SW480 (cell line): ENCODE measurements at places on chromosomes 3 and 15.

GRCh38 chr3:125585595-125586223, 9.6 kb downstream of the OSBPL11 start:
- DNase-seq, result peak; percentile 65

GRCh38 chr15:38474155-38474757, 20.3 kb downstream of the FAM98B start:
- peak; percentile 54 for DNase-seq

- no peak for DNase-seq
Measured at GRCh38 chr3:61796911-61797310, 235.5 kb downstream of the PTPRG start.

DNA sequence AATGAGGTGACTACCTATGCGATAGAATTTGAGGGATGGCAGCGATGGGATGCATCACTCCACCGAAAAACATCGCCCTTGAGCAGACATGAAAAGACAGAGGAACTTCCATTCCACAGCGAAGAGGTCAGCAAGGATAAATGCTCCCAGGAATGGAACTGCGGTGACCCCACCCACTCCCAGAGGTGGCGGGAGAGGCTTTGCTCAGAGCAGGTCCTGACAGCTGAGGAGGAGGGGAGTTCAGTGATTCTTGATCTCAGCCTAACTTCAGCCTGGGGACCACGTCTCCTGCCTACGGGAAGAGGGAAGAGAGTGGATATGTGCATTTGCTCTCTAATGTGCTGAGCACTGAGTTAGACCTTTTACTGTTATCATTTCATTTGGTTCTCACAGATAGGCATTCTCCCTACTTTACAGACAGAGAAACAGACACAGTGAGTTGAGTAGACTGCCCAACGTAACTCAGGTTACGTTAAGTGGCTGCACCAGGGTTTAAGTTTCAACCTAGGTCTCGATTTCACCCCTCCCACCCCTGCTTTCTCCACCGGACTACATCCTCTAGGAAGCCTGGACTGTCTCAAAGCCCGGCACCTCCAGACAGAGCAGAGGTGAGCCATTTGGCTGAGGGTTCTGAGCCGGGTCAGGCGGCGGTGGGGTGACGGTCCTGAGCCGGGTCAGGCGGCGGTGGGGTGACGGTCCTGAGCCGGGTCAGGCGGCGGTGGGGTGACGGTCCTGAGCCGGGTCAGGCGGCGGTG, 170.0 kb downstream of the RAB11A start:
- peak; percentile 46 for DNase-seq

GRCh38 chr3:181716966-181717365, 5.2 kb downstream of the SOX2 start:
- DNase-seq, result no peak

GRCh38 chr3:142944342-142944741, 19.1 kb downstream of the PAQR9 start:
- no peak for DNase-seq

DNA sequence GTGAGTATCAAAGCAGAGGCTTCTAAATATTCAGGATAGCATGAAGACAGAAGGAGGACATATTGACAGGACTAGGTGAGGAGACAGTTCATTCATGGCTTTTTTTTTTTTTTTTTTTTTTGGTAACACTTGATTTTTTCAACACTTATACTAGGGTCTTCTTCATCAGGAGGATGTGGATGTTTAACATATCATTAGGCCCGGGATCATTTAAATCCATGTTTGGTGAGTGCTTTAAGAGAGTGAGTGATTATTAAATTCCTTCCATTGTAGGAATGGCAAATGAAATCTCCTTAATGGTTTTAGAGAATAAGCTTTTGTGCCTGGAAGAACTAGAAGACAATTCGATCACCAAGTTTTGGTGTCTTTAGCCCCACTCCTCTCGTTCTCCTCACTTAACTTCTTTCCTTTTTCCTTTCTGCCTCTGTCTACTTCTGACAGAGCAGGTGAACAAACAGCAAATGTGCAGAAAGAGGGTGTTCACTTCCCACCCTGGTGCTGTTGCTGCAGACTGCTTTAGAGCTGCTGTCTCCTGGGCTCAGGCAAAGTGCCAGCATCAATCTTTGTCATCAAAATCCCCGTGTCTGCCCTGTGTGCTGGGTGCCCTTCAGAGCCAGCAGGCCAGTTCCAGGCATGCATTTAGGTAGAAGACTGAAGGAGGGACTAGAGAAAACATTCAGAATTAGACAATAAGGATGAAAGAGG, 35.6 kb upstream of the RAB11A start:
- DNase-seq, result no peak

DNA sequence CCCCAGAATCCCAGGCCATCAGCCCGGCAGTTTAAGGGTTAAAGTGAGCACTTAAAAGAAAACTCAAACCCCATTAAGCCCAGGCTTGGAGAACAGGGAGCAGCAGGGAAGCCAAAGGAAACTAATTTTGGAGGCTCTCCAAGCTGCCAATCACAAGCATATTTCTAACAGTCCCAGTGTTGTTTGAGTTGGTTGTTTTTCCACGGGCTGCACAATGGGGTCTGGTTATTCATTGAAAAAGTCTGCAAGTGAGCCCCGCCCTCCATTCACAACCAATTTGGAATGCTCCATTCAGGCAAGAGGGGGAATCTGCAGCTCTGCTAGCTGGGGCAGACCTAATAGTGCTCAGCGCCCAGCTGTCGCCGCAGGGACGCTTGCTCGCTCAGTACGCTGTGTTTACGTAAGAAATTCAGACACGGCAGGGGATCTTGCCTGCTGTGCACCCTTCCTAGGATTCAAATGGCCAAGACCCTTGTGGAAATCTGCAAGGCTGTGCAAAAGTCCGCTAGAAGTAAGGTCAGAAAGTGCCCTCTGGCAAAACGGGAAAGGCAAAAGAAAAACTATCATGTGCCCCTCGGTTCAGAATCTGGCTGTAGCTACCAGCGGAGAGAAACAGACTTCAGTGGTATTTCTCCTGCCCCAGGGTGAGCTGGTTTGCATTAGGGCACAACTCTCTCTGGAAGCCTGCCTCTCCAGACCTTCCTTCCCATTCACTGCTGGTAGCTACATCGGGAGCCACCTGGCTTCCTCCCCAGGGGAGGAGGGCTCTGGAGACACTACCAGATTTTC, 11.0 kb downstream of the ETV5 start:
- DNase-seq, result peak; percentile 95

GRCh38 chr15:101066501-101067408, 147.6 kb downstream of the LRRK1 start:
- no peak for DNase-seq

GRCh38 chr15:69725957-69726356, 273.3 kb downstream of the RPLP1 start:
- DNase-seq, result no peak

DNA sequence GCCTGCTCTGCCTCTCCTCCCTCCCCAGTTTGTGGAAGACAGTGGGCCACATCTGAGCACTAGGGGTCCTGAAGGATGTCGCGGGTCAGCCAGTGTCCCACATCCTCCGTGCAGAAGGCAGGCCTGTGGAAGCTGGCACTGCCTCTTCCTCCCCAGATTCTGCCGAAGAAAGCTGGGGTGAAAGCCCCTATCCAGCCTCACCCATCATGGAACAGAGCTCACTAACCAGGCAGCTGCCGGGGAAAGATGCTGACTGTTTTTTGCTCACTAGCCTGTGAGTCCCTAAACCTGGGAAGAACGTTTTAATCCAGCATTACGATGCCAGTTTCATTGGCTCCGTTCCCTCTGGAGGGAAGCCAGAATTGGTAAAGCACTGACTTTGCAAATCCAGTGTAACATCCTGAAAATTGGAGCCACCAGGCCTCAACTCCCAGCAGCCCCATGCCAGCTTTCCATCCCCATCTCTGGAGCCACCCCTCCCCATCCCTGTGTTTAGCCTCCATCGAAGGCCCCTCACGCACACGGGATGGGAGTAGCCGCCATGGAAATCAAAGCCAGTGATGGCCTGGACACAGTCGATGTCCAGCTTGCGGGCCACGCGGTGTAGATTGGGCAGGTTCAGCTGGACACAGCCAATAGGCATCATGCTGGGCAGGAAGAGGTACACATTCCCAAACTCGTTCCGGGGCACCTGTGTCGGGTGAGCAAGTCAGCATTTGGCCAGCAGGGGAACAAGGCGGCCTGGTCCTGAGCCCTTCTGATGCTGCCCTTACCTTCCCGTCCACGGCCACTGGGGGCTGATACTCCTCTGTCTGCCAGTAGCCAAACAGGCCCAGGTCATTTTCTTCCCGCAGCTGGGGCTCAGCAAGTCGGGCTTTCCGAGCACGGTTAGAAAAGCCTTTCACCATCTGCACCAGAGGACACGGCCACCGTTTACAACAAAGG, 23.5 kb downstream of the TMEM43 start:
- no peak for DNase-seq

DNA sequence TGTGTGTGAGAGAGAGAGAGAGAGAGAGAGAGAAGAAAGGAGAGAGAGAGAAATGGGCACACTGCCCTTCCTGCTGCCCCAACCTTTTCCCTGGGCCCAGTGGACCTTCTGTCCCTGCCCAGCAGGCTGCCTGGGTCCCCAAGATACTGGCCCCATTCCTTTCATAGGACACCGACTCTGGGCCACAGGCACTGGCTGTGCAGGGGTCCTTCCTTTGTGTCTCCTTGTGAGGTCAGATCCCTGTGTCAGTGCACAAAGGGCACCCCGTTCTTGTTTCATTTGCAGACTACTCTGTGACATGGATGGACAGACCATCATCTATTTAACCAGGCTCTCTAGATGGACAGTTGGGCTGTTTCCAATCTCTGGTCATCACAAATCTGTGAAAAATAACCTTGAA, 21.3 kb upstream of the KLF13 start:
- no peak for DNase-seq

DNA sequence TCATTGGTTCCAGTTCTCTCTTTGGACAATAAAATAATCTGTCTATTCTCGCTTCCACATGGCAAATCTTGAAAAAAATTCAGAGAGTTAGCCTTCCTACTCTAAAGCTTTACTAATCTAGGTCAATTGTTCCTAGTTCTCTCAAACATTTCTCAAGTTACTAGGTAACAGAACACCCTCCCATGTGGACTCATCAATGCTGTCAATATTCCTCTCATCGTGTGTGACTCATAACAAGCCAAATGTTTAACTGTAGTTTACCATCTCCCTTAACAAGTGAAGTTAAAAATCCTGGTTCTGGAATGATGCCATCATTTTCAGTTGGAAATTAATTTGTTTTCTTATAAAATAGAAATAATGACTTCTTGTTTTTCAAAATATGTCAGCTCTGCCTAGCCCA, 438.6 kb downstream of the ROBO1 start:
- no peak for DNase-seq

DNA sequence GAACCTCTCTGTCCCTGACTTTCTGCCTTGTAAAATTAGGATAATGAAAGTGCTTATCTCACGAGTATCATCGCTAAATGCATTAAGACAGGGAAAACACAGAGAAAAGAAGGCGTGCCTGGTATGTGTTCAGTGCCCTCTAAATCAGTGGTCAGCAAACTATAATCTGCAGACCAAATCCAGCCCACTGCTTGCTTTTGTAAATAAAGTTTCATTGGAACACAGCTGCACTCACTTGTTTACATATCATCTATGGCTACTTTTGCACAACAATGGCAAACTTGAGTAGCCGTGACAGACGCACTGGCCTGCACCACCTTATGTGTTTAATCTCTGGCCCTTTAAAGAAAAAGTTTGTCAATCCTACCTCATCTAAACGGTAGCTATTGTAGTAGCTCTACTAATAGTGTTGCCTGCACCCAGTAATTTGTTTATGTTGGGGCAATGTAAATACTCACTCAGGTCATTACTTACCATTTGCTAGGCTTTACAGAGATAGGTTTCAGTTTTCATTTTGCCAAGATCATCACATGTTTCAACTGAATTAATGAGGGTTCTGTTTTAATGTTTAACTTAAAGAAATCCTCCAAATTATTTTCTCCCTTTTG, 229.4 kb downstream of the FEZF2 start:
- no peak for DNase-seq

DNA sequence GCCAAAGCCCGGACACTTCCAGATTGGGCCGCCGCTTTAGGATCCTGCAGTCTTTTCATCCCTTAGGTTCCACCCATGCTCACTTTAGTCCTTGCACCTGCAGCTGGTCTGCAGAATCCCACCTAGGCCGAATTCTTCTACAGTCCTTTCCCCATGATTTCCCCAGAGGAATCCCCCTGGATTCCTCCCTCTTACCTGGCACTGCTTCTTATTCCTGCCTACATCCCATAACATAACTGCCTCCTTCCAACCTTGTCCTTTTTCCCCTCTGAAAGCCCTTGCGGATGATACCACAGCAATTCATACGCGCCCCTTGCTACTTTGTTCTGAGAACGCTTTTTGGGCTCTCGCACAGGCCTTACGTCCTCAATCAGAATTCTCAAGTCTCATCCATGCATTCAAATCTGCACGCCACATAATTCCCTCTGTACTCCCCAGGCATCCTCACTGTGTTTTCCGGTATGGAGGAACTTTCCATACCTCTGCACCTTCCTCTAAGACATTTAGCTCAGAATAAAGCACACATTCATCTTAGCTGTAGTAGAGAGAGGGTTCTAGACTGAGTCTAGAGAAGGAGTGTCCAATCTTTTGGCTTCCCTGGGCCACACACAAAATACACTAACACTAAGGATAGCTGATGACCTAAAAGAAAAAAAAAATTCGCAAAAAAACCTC, 619 bp downstream of the EIF2AK4 start:
- DNase-seq, result peak; percentile 16

- DNase-seq, result peak; percentile 58
Measured at GRCh38 chr3:116140100-116140689, 305.1 kb downstream of the LSAMP start.

DNA sequence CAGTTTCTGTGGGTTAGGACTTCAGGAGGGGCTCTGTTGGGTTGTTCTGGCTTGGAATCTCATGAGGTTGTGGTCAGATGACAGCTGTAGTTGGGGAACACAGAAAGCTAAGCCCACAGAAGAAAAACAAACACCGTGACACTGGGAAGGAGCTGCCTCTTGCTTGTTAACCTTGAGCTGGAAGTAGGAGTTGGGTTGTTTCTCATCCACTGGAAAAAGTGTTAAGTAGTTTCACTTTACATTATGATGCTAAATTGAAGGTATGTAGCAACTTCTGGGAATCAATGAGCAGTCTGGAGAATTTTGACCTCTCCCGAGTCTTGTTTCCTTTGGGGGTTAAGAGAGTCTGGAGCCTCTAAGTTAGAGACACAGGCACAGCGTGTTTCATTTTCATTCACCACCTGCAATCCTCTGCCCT, 20.4 kb downstream of the HACD3 start:
- DNase-seq, result no peak

DNA sequence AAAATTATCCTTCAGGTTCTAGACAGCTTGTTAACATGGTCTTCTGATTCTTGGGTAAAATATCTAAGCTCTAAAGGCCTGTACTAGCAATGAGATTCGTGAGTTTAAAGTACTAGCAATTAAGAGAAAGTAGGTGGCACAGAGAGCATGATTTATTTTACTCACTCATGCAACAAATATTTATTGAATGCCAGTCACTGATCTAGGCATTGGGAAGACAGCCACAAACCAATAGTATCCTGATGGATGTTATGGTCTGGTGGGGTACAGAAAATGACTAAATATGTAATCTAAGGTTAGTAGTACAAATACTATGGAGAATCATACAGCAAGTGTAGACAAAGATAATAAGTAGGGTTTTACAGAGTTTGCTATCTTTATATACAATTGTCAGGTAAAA, 751.3 kb downstream of the ZNF385D start:
- no peak for DNase-seq

- DNase-seq, result no peak
Measured at GRCh38 chr3:120137548-120137947, 43.3 kb upstream of the GSK3B start.
